Thoracic aorta endothelial cell (primary cell): ENCODE measurements at places on chromosomes 12 and 14. TPM values are rescaled to one million over a fixed set of nuclear protein-coding genes. Genes with fewer than 3 reads are reported as not detected.

Gene RPGRIP1
- not detected in 2 replicates for total RNA-seq

Gene PRICKLE1
- 18.0 and 56.3 TPM in 2 replicates for total RNA-seq

Gene LRP1-AS
- not detected in 2 replicates for total RNA-seq

Gene CAPZA3
- total RNA-seq: not detected in 2 replicates

Gene SLC25A47
- not detected in 2 replicates for total RNA-seq

Gene NGB
- not detected in 2 replicates for total RNA-seq

Gene LRFN5
- 0.07 and 0.13 TPM in 2 replicates for total RNA-seq

Gene CCDC177
- total RNA-seq: not detected in 2 replicates

Gene OR4E2
- total RNA-seq: not detected in 2 replicates

Gene CLEC9A
- total RNA-seq: not detected in 2 replicates

Gene TAMALIN
- 34.5 and 45.2 TPM in 2 replicates for total RNA-seq

Gene CISTR
- not detected in 2 replicates for total RNA-seq

Gene PTPN21
- 7.5 and 9.8 TPM in 2 replicates for total RNA-seq

Gene MYBPC1
- total RNA-seq: not detected in 2 replicates

Gene FGF6
- total RNA-seq: not detected in 2 replicates

Gene LBHD2
- total RNA-seq: not detected in 2 replicates

Gene TPH2
- total RNA-seq: not detected in 2 replicates

Gene KRT75
- total RNA-seq: not detected in 2 replicates

Gene KRT79
- total RNA-seq: not detected in 2 replicates

Gene ACOT4
- total RNA-seq: 0.57 and 0.66 TPM in 2 replicates

Gene RNASE2
- not detected in 2 replicates for total RNA-seq

Gene NINJ2
- total RNA-seq: 0.53 and 1.4 TPM in 2 replicates

Gene FGF23
- total RNA-seq: not detected in 2 replicates

Gene BEGAIN
- total RNA-seq: 0.22 TPM in 1 of 2 replicates, not detected in the other

Gene SDS
- total RNA-seq: 0.07 TPM in 1 of 2 replicates, not detected in the other

Gene KRT74
- not detected in 2 replicates for total RNA-seq

Gene KLHDC1
- total RNA-seq: 2.0 and 2.4 TPM in 2 replicates

Gene WDHD1
- 23.9 and 31.1 TPM in 2 replicates for total RNA-seq

Gene HOXC9
- total RNA-seq: 0.22 TPM in 1 of 2 replicates, not detected in the other
